ENCODE measurements at places on chromosomes 6 and 20.

GRCh38 chr6:47650553-47651432, 47.6 kb upstream of the ADGRF4 start:
- DNase-seq, result no peak

DNA sequence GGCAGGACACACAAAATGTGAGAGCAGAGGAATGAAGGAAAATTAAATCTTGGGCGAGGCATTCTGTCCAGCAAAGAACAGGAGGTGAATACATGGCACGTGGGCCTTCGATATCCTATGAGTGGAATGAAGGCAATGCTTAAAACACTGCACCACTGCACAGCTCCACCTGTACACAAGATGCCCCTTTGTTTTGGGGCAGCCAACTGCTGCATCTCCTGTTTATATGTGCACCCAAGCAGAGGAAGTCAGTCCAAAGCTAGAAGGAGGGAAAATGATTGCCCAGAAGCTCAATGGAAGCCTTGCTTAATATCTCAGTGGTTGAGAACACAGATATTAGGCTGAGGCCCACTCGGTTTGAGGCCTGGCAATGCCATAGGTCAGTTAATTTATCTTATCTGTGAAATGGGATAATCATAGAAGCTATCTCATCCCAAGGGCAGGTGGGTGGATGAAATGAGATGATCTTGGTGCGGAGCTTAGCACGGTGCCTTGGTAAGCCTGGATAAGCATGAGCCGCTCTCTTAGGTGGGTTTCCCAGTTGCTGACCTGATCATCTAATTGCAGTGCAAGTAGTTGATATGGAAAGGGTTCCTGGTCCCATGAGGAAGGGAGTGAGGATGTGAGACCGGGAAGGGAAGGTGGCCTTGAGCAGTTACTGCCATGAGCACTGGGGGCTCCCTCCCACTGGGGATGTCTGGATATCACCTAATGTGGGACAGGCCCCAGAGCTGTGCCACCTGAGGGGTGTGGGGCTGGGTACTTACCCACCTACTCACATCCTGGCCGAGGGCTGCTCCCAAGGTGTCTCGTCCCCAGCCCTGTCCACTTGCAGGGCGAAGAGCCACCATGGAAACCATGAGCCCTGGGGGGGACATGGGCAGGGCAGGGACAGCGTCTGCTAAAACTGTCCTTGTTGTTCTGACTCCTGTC, 9.9 kb downstream of the BANF2 start:
- DNase-seq, result no peak

GRCh38 chr20:49854190-49854875, 41.7 kb downstream of the SLC9A8 start:
- DNase-seq, result no peak

GRCh38 chr6:132686531-132686930, 27.3 kb downstream of the VNN1 start:
- DNase-seq, result no peak

DNA sequence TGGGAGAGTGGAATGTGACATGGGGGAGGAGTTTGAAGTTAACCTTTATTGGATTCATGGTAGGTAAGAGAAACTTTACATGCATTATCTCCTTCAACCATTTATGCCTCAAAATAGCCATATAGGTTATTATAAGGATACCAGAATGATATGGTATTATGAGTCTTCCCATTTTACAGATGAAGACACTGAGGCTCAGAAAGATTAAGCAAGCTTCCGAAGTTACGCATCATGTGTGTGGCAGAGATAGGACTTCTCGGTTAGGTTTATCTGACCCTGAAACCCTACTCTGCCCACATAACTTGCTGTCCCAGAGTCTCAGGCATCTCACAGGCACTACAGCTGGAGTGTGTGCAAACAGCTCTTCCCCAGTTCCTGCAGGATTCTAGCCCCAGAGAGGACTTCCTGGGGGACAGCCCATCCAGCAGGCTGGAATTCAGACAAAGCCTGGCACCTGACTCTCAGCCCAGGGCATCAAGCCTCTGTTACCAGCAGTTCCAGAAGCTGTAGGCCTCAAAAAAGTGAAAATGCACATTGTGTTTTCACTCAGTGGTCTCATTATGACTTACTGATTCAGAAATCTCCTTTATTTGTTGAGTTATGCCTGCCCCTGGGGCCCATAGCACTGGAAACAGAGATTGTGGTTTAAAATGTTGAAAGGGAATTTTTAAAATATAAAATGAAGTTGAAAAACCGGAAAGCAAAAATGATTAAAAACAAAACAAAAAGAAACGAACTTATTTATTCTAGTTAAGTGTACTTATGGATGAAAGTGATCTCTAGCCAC, 512.8 kb upstream of the CHD6 start:
- DNase-seq, result no peak

GRCh38 chr6:125598422-125598821, 151.0 kb upstream of the HEY2 start:
- DNase-seq, result no peak

DNA sequence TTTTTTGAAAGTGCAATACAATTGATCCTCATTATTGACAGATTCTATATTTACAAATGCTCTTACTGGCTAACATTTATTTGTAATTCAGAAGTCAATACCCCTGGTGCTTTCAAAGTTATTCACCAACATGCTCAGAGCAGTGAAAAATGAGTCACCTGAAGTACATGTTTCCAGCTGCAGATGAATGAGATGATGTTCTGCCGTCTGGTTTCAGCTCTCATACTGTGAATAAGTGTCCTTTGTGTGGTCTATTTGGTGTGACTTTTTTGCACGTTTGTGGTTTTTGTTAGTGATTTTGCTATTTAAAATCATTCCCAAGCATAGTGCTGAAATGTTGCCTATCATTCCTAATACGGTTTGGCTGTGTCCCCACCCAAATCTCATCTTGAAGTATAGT, 22.3 kb upstream of the EYA4 start:
- no peak for DNase-seq

GRCh38 chr6:50899306-50899870, 80.7 kb downstream of the TFAP2B start:
- DNase-seq, result no peak

- DNase-seq, result no peak
These were observed 131.9 kb upstream of the STMND1 start for GRCh38 chr6:16969699-16970655.

GRCh38 chr20:62248890-62249560, 10.7 kb downstream of the OSBPL2 start:
- DNase-seq, result no peak

DNA sequence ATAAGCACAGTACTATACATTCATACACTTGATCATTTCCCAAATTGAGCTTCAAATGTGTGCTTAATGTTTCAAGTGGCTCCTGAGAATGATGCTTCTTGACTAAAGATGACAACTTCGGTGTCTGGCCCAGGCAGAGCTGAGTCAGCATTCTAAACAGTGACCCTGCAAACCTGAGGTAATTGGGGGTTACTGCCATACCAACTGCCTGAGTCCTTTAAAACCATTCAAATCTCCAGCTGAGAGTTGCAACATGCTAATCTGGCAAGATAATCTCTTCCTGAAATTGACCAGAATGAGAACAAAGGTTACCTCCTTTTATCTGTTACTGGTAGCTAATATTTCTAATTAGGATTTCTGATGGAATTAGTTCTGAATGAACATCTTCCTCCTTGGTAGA, 8.2 kb downstream of the BACH2 start:
- DNase-seq, result no peak

GRCh38 chr6:47822856-47823554, 41.2 kb downstream of the OPN5 start:
- DNase-seq, result no peak

- no peak for DNase-seq
These were observed 2.2 kb downstream of the TM9SF4 start for GRCh38 chr20:32111753-32112152.

GRCh38 chr20:14672066-14672465, 334.7 kb upstream of the FLRT3 start:
- DNase-seq, result no peak

DNA sequence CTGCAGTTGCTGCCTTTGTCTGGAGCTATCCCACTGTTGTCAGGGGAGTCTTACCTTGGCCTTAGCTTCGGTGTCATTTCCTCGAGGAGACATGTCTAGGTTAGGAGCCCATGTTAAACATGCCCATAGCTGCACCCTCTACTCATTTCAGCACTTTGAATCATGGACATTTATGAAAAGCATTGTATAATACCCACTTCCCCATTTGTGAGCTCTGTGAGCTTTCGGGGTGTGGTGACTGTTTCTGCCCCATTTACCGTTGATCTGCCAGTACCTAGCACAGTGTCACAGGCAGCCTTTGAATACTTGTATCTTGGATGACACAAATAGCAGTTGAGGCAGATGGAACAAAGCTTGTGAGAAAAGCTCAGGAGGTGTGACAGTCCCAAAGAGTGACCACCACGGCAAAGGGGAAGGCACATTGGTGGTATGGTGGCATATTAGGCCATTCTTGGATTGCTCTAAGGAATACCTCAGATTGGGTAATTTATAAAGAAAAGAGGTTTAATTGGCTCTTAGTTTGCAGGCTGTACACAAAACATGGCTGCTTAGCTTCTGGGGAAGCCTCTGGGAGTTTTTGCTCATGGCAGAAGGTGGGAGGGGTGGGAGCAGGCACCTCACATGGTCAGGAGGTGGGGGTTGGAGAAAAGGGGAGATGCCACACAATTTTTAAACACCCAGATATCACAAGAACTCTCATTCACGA, 42.0 kb downstream of the JARID2 start:
- no peak for DNase-seq

DNA sequence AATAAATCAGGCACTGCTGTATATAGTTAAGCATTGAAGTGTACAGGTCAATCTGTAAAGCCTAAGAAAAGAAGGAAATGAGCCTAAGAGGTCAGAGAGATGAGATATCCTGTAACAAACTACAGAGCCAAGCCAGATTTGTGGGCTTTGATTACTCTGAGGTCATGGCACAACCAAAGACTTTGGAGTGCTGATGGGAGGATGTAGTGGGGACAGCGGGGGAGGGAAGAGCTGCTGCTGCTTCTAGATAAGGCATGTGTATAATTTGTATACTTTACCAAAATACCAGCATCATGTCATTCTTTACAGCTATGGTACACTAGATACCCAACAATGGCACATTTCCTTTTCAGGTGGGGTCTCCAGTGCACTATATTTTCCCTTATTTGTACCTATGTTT, 102.5 kb downstream of the OGFRL1 start:
- no peak for DNase-seq

DNA sequence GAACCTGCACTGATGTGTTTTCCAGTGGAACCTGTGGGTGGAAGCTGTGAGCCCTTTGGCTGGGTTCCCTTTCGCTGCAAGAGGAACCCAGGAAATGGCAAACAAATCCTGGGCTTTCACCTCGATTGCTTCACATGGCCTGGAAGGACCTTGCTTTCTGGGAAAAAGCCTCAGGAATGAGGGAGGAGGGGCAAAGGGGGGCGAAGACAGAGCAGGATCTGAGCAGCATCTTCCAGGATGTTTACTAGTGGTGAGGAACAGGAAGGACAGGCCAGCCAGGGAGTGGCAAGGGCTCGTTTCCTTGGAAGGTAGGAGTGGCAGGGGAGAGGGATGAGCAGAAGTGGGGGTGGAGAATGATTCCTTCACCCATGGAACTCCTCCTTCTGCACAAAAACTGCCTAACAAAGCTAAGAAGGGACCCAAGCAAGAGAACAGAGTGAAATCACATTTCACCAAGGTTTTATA, 5.9 kb downstream of the SLC2A10 start:
- no peak for DNase-seq

DNA sequence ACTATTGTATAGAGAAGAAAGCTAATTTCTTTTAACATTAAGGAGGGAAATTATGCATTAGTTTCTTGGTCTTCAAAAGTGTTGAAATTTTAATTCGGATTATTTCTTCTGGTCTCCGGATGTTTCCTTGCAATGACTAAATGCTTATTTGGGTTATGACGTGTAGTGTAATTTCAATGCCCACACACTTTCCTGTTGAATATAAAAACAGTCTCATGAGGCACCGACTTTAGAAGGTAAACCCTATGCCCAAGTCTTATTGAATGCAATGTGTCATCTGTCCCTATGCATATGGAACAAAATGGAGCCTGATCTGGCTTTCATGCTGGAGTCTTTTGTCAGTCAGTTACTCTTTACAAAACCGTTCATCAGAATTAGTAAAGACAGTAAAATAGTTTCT, 17.7 kb downstream of the GJA1 start:
- no peak for DNase-seq

GRCh38 chr6:3603340-3604130, 146.7 kb upstream of the SLC22A23 start:
- DNase-seq, result no peak

DNA sequence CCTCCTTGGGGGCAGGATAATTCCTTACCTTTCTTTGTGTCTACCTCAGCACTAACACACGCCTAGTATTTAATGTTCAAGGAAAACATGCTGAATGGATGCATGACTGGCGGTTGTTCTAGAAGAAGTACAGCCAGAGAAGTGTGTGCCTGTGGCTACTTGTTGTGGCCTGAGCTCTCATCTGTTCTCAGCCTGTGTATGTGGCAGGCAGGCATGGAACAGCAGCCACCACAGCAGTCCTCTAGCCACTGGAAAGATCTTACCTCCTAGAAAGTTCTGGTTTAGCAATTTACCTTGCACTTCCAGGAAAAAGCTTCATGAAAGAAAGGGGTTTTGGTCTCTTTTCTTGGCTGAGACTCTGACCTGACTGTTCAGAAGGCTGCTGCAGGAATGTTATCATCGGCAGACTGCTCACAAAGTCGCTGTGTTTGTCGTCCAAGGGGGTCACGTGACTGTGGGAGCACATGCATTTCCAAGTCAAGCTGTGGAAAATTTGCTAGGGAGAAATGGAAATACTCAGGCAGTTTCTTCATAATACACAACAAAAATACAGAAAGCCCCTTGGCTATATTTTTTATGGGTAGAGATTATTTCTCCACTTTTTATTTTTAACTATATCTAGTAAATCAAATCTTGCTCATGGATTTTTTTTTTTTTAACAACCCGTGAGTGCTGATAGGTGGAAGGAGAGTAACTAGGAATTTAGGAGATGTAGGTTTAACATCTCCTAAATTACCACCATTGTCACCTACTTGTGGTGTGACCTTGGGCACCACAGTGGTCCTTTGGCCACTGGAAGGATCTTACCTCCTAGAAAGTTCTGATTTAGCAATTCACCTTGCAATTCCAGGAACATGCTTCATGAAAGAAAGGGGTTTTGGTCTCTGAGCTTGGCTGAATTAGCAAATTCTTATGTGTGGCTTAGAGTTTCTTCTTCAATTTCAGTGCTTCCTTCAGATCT, 110.8 kb upstream of the GPR6 start:
- no peak for DNase-seq

DNA sequence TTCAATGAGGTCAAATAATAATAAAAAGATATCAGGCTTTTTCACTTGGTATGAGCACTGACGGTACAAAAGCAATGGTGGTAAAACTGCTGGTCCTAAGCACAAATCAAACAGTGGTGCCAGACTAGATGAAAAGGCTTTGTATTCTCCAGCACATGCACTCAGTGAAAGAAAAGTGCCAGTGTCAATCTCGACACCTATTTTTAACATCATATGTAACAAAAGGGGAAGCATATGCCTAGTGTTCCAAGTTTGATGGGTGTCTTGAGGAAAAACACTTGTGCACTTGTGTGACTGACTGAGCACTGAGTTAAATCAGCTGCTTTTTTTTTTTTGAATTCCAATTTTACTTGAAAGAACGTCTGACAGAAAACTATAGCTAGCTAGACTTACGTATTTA, 27.3 kb downstream of the MED23 start:
- no peak for DNase-seq

All from HuH-7.5 (cell line).